ENCODE measurements at places on chromosomes 7 and 10. TPM values are rescaled to one million over a fixed set of nuclear protein-coding genes. Genes with fewer than 3 reads are reported as not detected.

DNA sequence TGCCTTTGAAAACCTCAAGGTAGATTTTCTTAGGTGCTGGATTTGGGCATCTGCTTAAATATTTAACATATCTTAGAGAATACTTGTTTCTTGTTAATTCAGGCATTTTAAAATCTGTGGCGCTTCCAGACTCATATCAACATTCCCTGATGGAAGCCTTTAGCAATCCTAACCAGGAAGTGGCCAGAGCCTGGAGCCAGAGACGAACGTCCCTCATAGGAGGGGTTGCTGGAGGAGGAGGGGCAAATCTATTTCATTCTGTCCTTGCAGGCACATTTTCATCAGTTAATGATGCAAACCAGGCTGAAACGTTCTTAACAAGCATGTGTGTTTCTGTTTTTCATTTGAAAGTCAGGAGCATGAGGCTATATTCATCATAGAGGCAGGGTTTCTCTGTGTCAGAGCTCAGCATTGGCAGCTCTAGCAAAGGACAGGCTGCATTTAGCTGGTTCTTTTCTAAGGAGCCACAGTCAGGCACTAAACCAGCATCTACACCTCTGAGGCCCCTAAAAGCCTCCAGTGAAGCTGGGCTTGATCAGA, 17.8 kb upstream of the IFIT2 start:
- no peak for DNase-seq

DNA sequence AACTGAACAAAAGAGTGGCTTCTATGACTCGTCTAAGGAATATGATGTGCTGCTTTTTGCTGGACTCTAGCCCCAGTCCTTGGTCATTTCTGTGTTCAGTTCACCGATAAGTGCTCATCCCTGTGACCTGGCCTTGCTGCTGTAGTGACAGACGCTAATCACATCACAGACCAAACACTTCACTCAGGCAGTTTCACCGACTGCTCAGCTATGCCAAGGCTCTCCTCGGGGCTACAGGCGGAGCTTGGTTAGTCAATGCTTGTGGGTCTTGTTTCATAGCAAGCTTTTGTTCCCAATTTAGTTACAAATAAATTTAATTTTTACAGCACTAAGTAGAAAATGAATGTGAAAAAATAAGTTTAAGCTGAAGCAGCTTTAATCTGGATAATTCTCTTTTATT, 190.8 kb upstream of the PRKCQ start:
- no peak for DNase-seq

The PSTK gene
- 4.5 TPM for total RNA-seq

GRCh38 chr10:88116481-88116880, 253.1 kb downstream of the PTEN start:
- DNase-seq, result no peak

The NODAL gene
- not detected for total RNA-seq

DNA sequence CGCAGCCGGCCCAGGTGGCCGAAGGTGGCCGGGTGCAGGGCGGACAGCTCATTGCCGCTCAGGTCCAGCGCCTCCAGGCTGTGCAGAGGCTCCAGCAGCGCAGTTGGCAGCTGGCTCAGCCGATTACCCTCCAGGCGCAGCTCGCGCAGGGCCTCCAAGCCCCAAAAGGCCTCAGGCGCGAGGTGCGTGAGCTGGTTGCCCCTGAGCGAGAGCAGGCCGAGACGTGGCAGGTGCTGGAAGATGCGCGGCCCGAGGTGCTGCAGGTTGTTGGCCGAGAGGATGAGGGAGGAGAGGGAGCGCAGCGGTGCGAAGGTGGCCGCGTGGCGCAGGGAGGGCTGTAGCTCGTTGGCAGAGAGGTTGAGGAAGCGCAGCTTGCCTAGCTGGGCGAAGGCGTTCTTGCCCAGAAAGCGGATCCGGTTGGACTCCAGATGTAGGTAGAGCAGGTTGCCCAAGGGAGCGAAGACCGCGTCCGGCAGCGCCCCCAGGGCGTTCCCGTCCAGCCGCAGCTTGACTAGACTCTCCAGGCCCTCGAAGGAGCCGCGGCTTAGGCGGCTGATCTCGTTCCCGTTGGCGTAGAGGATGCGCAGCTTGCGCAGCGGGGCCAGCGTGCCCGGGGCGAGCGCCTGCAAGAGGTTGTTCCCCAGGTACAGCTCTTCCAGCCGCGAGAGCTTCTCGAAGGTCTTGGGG, 923 bp downstream of the TRIL start:
- peak; percentile 39 for DNase-seq

The EPDR1 gene
- total RNA-seq, result 0.25 TPM

GRCh38 chr7:149060156-149060555, 30.4 kb downstream of the ZNF786 start:
- no peak for DNase-seq

All from activated naive CD8-positive, alpha-beta T cell treated with anti-CD3 and anti-CD28 coated beads, Interleukin-2, amount 10 ng/mL, durations not matched to agents 7 days and 5 days (primary cell).